Suppressor macrophage (primary cell): ENCODE measurements at places on chromosomes 6 and 20.

- no peak for DNase-seq
Observed at GRCh38 chr6:166058064-166058739, 109.4 kb downstream of the TBXT start.

- no peak for DNase-seq
Observed at GRCh38 chr6:149860834-149861602, 3.1 kb downstream of the LRP11 start.

DNA sequence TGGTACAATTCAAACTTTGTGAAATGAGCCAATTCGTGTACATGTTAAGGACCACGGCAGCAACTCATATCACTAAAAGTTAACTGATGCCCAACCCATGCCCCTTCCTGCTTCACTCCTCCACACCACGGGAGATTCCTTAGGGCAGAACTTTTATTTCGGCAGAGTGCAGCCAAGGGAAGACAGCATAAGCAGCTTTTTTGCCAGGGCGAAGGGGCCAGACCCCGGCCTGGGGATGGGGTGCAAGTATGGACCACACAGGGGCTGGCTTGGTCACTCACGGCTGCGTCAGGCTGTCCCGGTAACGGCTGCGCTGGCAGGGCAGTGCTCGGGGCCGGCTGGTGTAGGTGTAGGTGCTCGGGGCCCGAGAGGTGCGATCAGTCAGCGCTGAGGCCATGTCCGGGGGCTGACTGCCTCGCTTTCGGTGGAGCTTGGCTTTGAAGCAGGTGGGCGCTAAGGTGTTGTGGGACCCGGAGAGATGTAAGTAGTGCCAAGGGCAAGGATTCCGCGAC, 792 bp downstream of the RSPH3 start:
- no peak for DNase-seq

GRCh38 chr20:58650181-58650775, 805 bp upstream of the STX16 start:
- DNase-seq = peak; percentile 27
